ENCODE measurements at places on chromosomes 5 and 9.

DNA sequence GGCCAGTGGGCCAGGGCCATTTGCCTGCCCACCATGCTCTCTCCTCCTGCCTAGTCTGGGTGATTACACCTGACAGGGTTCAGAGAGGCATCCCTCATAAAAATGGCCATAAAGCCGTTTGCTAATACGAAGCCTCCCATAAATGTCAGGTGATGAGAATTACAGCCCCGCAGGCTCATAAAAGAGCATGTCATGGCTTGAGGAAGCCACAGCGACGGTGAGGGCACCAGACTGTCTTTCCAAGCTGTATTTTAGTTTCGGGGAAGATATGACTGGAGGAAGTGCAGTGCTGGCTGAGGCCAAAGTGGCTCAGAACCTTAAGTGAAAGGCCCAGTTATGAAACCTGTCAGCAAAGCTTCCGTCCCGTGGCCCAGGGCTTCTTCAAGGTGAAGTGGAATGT is 18.5 kb upstream of the TCERG1 start:
- DNase-seq, result no peak

GRCh38 chr9:92669527-92669889 is 423 bp downstream of the IPPK start:
- peak; percentile 45 for DNase-seq

DNA sequence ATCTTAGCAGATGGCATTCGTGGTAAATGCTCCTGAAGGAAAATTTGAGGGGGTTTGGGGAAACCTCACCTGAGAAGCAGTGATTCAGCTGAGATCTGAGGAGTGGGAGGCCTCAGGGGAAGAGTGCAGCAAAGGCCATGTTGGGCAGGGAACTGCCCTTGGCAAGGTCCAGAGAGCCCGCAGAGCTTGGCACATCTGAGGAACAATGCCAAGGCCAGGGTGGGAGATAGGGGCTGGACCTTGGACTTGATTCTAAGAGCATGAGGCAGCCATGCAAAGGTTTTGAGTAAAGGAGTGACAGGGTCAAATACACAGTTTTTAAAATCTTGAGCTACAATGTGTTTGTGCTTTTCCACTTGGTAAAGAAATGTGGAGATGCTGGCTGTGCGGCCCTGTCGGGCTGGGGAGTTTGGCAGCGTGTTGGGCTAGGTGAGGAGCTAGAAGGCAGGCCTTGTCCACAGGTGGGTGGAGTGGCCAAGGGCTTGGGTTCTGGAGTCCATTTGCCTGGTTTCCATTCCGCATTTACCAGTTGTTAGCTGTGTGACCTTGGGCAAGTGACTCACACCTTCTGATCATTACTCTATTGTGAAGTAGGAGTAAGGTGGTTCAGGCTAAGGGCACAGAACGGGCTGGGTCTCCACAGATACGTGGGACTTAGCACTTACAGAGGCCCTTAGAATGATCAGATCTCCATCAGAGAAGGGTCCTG is 6.1 kb downstream of the TBC1D13 start:
- DNase-seq, result no peak

GRCh38 chr5:103801681-103802080 is 239.1 kb upstream of the NUDT12 start:
- DNase-seq, result no peak

- DNase-seq, result peak; percentile 77
Observed at GRCh38 chr5:160438316-160439204, 16.9 kb downstream of the PTTG1 start.

- DNase-seq, result no peak
Observed at GRCh38 chr9:113587471-113588031, 124.0 kb downstream of the RGS3 start.

- DNase-seq, result peak; percentile 13
Observed at GRCh38 chr5:83387041-83387440, 84.5 kb upstream of the VCAN start.

DNA sequence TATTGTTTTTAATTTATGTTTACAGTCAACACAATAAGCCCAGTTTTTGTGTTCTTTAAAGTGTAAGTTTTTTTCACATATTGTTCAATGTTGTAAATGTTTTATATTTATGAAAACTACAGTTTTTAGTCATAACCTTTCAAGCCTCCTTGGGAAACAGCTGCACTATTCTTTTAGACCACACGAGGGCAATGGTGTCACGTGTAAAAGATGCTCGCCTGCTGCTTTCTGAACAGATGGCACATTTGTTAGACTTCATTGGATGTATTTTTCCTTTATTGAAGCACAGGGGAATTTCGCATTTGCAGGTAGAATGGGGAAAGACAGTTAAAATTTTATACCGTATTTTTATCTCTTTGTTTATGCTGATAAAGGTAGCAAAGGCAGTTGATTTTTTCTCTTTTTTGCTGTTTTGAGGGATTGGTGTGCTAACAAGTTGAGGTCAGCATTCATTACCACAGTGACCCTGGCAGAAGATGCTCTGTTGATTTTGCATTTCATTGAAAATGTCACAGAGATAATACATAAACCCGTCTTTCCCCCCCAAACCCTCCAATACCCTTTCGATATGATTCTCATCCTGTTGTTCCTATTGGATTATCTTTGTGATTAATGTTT is 59.0 kb downstream of the MAT2B start:
- peak; percentile 53 for DNase-seq

DNA sequence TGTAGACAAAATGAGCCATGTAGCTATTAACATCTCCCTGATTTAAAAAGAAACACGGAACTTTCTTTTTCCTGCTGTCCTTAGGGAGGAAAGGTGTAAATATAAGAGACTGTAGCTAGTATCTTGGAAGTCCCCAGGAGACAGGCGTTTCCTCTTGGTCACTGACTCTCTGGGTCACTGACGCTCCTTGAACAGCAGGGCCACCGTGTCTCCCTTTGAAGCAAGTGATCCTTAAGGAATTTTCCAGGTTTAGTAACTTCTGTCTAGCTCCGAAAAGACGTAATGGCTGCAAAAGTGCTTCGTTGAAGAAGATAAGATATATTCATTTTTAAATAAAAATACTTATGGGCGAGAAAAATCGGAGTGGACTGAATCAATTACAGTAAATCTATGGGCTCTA is 745 bp upstream of the CLTA start:
- DNase-seq, result no peak

DNA sequence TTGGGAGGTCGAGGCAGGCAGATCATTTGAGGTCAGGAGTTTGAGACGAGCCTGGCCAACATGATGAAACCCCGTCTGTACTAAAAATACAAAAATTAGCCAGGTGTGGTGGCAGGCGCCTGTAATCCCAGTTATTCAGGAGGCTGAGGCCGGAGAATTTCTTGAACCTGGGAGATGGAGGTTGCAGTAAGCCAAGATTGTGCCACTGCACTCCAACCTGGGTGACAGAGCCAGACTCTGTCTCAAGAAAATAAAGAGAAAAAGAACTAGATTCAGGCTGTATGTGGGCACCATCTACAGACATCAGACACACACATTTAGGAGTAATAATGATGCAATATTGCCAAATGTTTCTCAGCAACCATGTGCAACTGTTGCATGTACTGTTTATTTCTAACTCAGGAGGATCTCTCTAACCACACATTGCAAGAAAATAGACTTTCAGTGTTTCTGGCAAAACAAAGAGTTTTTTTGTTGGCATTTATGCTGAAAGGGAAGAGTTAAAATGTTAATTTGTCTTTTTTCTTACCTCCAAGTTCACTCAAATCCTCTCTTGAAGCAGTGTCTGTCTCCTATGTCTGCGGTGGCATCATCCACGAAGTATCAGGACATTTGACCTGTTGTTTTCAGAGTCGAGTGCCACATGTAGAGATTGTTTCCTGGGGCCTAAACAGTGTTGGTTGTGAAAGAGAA is 5.1 kb upstream of the ORM1 start:
- peak; percentile 64 for DNase-seq

DNA sequence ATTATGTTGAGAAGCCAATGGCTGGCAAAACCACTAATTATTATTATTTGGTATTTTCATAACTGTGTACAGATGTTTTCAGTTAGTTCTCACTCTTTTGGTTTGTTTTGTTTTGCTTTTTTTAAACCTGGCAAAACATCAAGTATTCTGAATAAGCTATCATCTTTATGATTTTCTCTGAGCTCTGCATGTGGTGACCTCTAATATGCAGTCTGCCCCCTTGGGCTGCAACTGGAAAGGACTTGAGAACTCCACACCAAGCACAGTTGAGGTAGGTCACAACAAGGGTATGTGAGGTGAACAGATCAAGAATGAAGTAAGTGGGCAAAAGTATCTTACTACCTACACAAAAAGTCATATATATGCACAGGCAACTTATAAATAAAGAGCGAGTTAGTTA is 202.2 kb downstream of the NFIB start:
- no peak for DNase-seq

DNA sequence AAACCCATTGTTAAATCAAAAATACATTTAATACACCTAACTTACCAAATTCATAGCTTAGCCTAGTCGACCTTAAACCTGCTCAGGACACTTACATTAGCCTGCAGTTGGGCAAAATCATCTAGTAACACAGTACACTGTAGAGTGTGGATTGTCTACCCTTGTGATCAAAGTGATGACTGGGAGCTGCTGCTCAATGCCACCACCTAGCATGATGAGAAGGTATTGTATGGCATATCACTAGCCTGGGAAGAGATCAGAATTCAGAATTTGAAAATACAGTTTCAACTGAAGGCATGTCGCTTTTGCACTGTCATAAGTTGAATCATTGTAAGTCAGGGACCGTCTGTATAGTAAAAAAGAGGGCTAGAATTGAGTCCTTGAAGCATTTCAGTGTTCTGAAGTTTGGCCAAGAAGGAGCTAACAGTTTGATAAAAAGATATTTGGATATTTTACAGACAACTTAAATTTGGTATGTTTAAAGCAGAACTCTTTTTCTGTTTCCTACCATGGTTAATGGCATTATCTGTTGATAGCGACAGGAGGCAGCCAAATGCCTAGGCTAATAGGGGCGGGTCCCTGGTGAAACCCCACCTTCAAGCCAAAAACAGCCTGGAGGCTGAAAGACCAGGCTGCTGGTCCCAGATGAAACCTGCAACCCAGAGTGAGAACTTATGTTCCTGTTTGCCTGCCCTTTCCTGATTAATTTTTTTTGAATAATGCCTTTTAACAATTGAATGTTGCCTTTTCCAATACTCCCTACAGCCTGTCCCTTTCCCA is 23.0 kb downstream of the SMIM15 start:
- peak; percentile 11 for DNase-seq

DNA sequence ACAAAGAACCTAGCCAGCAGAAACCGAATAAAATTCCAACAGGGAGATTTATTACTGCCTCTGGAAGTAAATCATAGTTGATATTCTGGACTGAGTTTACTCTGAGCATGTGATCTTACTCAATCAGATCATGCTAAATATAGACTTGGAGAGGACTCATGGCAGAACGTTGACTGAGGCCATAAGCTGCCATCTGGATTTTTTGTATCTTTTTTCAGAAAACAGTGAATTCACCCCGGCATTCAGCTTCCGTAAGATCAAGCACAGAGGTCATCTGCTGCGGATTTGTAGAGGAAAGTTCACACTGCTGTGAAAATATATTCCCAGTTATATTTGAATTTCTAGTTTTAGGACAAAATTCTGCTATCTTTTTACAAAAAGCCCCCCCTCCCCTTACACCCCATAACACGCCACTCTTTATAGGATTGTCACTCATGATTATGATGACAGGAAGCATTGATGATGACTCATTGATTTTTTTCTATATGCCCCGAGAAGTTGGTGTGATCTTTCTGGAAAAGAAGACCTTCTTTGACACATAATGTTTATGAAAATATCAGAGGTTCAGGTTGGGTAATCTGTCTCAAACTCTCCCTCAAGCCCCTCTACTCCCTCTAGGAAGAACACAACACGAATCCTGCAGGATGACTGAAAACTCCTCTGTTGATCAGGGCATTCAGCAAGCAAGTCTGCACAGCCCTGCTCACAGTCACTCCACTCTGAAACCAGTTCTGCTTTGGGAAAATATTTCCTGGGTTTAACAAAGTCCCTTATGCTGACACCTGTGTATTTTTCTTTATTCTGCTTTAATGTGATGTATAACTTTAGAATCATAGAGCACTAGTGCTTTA is 70.8 kb downstream of the NXNL2 start:
- peak; percentile 59 for DNase-seq

DNA sequence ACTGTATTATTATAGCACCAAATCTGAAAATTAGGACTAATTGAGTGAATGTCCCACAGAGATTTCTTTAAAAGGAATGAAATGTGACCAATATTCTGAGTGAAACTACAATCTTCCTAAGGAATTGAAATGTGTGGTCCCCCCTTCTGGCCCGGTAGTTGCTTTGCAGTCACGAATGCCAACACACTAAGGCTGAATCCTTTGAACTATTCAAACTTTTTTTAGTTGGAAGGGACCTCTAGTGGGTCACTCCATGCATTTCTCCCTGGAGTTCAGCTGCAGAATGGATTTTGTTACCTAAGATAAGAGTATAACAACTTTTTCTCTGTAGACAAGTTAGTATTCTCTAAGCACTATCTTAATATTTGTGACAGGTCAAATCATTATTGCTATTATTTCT is 2.8 kb downstream of the CDH6 start:
- no peak for DNase-seq

DNA sequence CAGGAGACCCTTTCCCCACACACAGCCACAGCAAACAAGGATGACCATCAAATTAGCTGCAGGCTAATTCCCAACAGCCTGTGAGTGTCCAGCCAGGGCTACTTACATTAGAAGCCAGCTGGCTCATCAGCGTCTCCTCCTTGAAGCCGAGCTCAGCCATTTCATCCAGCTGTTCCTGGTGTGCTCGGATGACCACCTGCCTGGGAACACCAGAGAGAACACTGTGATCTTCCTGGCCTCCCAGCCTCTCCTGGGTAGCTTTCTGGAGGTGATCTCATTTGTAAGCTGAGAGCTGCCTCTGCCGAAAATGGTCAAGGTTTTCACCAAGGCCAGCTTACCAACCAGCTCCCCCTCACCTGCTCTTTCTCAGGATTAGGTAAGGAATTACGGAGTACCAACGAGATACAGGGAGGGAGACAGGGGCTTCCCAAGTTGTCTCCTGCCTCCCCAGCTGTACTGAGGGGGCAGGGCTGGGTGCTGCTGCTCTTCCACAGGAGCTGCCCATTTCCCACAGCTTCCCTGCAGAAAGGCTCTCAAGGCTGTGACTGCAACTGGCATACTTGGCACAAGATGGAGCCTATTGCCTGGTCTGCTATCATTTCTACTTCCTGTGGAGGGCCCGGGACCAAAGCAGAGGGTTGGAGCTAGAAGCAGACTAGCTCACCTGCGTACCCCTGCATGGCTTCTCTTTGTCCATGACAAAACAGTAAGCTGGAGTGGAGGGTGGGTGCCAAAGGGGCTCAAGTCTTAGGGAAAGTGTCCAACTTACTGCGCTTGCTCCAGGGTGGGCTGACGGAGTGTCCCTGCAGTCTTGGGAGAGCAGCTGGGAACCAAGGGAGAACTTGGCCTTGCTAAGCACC is 73.9 kb downstream of the KIF24 start:
- DNase-seq, result peak; percentile 43

GRCh38 chr9:128928624-128929023 is 7.8 kb downstream of the PHYHD1 start:
- DNase-seq, result no peak

- no peak for DNase-seq
Observed at GRCh38 chr5:145360936-145361335, 474.2 kb downstream of the PRELID2 start.

GRCh38 chr5:152568016-152568415 is 162.9 kb upstream of the NMUR2 start:
- no peak for DNase-seq

- DNase-seq, result no peak
Observed at GRCh38 chr9:17165764-17166163, 30.9 kb downstream of the CNTLN start.

All from AG08395 (cell line).